ENCODE measurements at places on chromosomes 16 and 17. TPM values are rescaled to one million over a fixed set of nuclear protein-coding genes. Genes with fewer than 3 reads are reported as not detected.

DNA sequence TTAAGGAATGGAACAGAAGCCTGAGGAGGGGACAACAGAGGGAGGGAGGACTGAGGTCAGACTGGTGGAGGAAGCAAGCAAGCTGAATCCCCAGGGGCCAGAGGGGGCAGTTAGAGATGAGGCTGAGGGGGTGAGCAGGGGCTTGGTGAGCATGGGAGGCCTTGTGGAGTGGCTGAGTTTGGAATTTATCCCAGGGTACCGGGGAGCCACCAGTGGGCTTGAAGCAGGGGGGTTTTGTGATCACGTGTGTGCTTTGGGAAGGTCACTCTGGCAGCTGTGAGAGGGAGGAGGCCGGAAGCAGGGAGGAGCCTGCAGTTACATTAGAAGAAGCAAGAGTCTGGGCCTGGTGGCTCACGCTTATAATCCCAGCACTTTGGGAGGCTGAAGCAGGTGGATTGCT, 9.8 kb upstream of the CTCF start:
- DNase-seq, result peak; percentile 46

DNA sequence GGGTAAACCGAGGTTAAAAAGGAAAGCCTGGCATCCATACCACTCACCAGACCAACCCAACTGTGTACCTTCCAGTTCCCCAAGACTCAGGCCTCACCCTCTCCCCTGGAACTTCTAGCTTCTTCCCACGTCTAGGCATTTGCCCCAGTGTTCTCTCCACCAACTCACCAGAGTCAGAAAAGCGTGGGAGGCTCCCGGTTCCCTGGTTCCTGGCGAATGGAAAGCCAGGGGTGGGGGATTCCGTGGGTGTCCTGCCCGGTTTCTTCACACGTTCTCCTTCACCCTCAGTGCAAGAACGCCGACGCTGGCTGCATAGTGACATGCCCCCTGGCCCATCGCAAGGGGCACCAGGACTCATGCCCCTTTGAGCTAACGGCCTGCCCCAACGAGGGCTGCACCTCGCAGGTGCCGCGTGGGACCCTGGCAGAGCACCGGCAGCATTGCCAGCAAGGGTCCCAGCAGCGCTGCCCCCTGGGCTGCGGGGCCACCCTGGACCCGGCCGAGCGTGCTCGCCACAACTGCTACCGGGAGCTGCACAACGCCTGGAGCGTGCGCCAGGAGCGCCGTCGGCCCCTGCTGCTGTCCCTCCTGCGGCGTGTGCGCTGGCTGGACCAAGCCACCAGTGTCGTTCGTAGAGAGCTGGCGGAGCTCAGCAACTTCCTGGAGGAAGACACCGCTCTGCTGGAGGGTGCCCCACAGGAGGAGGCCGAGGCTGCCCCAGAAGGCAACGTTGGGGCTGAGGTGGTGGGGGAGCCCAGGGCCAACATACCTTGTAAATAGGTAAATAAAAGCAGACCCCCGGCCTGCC, 1.7 kb downstream of the RNF151 start:
- DNase-seq, result no peak

DNA sequence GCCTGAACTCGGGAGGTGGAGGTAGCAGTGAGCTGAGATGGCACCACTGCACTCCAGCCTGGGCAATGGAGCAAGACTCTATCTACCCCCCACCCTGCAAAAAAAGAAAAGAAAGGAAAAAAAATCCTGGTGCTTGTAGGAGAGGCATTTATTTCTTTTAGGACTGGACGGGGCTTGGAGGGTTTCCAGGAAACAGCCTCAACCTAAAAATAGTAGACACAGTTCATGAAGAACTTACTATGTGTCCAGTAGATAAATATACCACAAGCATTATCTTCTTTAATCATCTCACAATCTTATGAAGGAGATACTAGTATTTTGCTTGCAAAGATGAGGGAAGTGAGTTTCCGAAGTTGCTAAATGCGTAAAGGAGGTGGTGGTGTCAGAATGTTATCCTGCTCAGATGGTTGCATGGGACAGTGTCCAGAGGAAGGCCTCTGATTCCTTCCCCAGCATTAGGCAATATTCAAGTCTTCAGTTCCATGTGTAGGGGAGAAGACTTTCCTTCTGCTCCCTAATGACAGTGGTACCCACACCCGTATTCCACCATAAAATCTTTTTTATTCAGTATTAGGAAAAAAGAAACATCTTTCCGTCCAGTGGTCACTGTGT, 263.2 kb downstream of the WWOX start:
- DNase-seq, result no peak

DNA sequence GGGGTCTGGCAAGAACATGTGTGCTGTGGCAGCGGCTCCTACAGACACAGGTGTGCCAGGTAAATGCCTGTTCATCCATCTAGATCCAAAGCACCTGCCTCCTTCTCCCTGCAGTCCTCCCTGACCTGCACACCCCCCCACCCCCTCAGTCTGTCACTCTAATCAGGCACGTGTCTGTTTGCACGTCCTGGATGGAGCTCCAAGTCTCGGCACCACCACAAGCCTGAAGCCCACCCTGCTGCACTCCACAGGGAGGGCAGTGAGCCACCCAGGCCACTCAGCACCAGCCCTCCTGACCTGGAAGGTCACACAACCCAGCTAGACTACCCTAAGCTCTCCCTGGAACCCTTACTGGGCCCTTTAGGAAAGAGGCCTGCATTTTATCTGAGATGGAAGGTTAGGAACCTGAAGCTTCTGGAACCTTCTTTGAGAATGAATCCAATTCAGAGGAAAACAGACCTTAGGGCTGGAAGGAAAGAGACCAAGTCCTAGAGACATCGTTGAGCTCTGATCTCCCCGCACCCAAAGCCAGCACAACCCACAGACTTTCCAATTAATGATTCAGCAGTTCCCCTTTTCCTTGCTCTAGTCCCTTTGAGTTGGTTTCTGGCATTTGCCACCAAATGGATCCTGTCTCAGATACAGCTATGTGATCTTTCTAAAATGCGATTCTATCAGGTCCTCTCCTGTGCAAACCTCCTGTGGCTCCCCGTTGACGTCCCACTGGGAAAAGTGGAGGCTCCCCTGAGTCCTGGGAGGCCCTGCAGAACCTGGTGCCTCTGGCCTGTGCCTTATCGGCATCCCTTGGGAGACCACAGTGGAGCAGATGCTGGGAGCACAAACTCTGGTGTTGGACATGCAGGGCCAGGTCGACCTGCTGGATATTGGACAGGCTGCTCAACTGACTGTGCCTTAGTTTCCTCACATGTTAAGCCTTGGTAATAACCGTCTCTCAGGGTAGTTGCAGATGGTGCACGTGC, 67.9 kb downstream of the PRMT7 start:
- DNase-seq, result no peak

DNA sequence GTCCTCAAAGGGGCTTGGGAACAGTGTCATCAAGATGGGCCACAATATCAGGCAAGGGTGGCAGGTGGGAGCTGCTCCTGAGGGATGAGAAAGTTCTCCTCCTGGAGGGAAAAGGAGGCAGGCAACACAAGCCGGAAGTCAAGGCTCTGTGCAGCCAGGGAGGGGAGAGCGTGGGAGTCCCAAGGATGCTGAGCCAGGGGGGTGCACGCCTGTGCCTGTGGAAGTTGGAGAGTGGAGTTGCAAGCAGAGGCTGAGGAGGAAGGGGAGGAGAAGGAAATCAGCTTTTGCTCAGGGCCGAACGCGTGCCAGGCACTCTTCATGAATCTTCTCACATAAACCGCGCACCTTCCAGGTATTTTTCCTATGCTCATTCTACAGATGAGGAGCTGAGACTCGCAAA, 7.4 kb upstream of the SLC13A2 start:
- DNase-seq, result no peak

DNA sequence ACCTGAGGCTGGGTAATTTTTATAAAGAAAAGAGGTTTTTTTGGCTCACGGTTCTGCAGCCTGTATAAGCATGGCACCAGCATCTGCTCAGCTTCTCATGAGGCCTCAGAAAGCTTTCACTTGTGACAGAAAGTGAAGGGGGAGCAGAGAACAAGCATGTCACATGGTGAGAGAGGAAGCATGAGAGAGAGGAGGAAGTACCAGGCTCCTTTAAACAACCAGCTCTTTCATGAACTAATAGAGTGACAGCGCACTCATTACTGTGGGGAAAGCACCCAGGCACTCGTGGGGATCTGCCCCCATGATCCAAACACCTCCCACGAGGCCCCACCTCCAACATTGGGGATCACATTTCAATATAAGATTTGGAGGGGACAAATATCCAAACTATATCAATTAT, 86.8 kb downstream of the USP32 start:
- DNase-seq, result no peak

- DNase-seq, result no peak
These were observed 83.2 kb downstream of the RPGRIP1L start for GRCh38 chr16:53620476-53620875.

DNA sequence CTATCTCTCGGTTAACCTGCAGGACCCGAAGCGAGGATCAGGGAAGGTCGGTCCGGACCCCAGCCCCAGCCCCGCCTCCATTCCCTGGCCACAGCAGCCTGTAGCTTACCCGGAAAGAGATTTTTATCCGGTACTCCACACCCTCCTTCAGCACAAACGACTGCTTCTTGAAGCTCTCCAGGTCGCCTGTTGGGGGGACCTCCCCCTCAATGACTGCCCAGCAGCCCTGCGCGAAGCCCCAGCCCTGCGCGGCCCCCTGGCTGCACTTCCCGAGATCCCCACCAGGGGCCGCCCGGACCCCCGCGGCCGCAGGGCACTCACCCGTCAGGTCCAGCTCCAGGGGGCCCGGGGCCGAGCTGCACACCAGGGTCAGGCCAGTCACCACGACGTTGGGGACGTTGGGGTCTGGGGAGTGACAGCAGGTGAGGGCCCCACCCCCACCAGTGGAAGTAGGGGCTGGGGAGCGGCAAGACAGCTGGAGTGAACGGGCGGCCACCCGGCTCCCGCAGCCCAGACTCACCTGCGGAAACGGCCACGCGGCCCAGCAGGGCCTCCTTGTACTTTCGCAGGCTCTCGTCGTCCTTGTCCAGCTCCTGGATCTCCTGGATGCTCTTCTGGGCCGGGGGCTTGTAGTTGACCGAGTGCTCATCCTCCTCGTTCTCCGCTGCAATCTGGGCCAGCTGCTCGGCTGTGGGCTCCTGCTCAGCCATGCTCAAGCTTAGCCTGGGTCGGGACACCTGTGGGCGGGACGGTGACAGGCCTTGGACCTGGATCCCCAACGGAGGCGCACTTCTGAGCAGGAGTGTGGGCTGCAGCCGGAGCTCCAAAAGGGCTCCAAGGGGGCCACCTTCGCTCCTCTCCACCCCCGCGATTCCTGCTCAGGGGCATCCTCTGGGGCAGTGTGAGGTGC, 1.7 kb downstream of the ARHGDIA start:
- DNase-seq, result peak; percentile 65

DNA sequence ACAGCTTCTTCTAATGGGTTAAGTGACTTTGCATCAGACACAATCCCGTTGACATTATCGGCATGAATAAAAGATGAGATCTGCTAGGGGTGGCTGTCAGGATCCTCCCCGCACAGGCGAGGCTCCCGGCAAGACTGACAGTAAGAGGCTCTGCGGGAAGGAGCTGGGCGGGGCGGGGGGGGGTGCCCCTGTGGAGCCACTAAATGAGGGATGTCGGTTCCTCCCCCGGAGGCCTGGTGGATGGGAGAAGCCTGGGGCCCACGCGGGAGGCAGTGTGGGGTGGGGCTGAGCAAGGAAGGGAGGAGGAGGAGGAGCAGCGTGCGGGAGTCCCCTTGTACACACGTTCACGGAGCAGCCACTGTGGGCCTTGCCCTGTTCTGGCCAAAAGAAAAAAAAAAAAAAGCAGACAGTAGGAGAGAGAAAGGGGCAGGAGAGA, 190.9 kb upstream of the GSE1 start:
- peak; percentile 13 for DNase-seq

- no peak for DNase-seq
These were observed 1410.9 kb upstream of the CDH8 start for GRCh38 chr16:63447121-63447520.

DNA sequence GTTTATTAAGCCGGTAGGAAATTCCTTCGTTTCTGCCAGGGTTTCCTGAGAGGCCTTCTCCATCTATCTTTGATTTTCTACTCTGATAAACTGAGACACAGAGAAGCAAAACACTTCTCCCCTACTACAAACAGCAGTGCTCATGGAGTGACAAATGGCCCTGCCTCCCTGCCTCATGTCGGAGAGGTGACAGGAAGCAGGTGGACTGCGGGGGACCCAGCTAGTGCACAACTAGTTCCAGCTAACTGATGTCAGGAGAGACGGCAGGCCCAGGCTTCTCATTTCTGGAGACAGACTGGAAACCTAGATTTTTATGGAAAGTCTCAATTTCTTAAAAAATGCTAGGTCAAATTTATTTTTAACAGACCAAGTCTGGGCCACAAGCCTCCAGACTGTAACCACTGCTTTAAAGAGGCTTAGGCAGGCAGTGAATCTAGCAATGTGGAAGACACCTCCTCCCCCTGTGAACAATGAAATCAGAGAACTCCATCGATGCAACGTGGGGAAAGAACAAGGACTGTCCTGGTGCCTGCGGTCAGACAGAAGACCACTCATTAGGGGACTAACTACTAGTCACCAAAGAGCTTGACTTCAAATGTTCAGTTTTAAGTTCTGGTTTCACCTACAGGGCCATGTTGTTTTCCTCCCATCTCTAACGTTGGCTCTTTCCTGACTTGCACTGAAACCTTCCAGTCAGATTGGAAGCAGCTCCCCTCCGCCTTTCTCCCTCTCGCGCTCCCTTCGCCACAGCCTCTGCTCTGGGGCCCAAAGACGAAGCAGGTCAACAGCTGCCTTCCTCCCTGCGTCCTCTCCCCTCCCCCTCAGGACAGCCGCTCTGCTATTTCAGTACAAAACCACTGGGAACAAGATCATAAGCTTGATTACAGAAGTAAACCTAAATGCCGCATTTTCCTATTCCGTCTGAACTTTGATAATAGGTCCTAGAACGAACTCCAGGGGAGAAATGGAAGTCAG, 17.6 kb downstream of the GTF3C1 start:
- no peak for DNase-seq

DNA sequence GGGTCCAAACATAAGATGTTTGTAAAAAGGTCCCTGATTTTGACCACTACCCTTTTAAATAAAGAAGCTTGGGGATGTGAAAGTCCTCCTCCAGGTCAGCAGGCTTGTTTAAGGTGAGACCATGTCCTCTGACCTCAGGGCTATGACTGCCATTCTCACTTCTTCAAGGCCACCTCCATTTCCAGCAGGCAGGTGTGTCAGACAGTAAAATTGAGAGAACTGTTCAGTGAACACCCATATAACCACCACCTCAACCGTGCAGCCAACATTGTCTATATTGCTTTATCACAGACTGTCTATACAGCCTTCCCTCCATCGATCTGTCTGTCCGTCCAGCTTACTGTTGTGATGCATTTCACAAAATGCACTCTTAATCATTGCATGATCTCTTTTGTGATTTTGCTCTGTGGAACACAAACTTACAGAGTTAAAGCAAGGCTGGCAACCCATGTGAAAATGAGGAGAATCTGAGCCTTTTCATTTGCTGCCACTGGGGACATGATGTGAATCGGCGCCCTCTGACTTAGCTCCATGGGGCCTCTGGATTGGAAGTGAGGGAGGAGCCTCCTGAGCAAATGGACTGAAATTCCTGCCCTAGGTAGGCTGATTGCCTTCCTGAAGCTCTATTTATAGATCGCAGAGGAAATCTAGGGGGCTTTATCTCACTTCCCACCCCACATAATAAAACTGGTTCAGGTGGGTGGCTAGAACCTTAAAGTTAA, 53.8 kb downstream of the ZNRF1 start:
- no peak for DNase-seq

TBC1D28 gene
- total RNA-seq, result not detected

CCL15 gene
- total RNA-seq, result not detected

GUCY2D gene
- not detected for total RNA-seq

Measured in left ventricle myocardium superior (tissue), 1 donor.